NCI-H1930 (cell line): ENCODE measurements at places on chromosomes 1 and 21.

GRCh38 chr1:100455478-100456072, 82.4 kb upstream of the GPR88 start:
- DNase-seq, result no peak

DNA sequence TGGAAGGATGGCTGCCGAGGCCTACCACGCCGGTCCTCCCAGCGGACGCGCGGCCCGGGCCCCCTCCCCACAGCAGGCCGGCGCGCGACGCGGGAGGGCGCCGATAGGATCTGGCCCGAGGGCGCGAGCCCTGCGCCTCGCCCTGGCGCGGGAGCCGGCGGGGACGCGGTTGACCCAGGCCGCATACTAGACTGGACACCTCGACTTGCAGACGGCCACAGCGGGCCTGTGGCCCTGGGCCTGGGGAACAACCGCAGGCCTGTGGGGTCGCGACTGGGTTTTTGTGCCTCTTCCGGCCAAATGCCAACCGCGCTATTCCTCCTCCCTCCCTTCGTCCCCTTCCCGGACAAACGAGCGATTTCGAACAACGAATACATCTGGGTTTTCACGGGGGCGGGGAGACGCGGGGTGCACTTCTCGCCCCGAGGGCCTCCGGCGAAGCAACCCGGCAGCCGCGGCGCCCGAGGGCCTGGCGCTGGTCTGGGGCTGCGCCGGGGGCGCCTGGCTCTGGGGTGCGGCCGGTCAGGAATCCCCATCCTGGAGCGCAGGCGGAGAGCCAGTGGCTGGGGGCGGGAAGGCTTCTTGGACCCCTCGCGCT, 2.4 kb downstream of the NHLH2 start:
- DNase-seq, result peak; percentile 14

DNA sequence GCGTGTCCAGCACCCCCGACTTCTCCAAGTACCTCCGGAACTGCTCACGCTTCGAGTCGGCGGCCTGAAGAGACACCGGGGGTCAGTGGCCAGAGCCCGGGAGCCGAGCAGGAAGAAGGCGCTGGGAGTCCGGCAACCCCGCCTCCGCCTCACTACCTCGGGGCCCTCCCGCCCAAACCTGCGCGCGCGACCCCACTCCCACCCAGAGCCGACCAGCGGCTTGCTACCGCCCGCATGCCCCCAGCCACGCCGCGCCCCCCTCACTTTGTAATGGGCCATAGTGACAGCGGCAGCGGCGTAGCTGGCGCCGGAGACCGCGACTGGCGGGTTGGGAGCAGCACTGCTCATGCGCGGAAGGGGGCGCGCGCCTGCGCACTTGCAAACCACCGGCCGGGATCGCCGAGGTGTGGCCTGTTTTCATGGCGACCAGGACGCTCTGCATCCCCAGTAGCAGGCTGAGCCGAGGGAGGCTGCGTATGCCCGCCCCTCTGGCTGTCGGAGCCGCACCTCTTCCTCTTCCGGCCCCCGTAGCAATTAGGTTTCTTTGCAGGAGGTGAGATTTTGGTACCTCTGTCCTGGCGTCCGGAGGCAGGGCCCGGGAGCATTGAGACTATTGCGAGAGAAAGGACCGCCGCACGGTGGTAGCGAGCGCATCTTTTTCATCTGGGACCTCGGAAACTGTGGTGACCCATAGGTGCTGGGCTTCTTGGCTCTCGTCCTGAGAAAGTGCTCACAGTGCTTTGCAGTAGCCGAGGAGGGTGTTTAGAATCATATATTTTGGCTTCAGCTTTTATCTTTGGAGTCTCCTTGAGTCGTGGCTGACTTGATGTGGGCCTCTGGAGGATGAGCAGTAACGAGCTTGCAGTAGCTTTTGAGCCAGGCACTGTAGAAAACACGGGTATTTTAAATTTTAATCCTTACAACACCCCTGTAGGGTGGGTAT, at the start of gene MYCBP:
TSS of gene MYCBP (minus strand) at position 322 of the 943 bp plus-strand sequence. CDS start at position 279, 43 bp downstream.
- DNase-seq, result peak; percentile 89

DNA sequence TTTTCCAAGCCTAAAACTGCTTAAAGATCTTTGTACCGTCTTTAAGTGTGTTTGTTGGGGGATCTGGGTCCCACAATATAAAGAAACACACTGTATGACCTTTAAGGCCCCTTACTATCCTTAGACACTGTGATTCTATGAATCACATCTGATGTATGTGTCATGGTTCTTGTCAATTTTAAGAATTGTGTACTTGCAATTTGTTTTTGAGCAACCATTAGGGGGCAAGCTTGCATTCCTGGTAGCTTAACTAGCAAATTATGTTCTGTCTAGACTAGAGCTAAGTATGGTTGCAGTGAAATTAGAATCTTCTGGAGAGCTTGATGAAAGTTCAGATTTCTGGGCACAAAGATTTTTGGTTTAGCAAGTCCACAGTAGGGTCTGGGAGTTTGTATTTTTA, 219.5 kb downstream of the TPR start:
- no peak for DNase-seq

DNA sequence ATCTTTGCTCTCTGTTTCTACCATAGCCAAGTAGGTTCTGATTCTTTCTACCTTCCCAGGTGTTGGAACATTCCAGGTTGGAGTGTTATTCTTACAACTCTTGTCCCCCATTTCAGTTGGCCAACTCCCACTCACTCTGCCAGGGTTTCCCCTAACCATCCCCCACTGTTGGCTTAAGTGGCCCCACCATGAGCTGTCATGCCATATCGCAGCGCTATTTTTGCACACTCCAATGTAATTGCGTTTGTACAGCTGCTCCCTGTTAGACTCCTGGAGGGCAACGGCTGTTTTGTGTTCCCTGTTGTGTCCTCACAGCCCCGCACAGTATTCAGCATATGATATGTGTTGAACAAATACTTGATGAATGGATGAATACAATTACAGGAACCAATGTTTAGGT, 117.7 kb upstream of the ETS2 start:
- DNase-seq, result peak; percentile 90
